Activated gamma-delta T cell treated with Interleukin-2 at 50 U/mL for 16 hours (primary cell): ENCODE measurements at places on chromosomes 1 and 21.

DNA sequence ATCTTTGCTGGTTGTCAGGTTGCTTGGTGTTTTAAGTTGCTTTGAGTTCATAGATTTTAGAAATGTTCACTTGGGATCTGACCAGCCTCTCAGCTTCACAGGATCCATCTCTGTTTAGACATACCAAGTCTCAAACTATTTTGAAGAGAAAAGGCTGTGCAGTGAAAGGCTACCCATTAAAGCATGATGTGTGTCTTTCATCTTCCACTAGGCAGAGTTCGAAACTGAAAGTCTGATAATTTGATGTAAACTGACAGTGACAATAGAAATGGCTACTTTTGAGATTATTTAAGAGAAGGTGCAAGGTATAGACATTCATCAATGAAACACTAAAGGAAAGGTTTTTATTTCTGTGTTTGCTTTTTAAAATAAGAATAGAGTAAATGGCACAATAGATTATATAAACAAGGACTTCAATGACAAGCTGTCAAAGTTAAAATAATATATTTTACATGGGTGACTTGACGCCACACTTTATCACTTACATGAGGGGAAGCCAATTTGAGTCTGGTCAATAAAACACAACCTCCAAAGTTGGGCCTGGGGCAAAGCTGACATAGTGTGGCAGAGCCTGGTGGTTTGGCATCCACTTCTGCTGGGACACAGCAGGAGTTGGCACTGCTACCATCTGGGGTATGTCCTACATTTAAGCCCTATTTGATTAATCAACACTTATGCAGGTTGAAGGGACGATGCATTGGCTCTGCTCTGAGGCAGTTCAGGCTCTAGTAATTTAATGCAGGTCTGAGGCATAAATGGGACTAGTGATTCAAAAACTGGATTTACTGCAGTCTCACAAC, 197.7 kb downstream of the CRB1 start:
- no peak for DNase-seq

DNA sequence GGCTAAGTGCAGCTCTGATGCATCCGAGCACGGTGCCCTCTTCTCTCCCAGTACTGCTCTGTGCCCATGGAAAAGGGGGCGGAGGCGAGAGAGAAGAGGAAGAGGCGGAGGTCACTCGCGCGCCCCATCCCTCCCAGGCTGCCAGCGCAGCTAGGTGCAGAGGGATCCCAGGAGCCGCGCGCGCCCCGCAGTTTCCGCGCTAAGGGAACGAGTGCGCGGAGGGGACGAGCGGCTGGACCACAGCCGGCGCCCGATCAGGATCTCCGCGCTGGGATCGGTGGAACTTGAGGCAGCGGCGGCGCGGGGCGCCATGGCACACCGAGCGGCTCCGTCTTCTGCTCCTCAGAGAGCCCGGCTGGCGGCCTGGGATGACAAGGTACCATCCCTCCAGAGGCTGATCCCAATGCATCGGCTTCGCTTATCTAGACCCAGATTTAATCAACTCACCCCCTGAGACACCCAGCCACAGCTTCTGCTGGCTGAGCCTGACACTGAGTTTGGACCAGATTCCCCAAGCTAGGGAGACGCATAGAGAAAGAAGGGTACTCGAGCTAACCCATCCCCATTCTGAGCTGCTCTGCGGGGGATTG, at the start of gene PTGFR:
Gene PTGFR (plus strand): TSS at position 114 of the 590 bp plus-strand sequence. CDS start 1,770 bp downstream, outside the sequence.
- no peak for DNase-seq

DNA sequence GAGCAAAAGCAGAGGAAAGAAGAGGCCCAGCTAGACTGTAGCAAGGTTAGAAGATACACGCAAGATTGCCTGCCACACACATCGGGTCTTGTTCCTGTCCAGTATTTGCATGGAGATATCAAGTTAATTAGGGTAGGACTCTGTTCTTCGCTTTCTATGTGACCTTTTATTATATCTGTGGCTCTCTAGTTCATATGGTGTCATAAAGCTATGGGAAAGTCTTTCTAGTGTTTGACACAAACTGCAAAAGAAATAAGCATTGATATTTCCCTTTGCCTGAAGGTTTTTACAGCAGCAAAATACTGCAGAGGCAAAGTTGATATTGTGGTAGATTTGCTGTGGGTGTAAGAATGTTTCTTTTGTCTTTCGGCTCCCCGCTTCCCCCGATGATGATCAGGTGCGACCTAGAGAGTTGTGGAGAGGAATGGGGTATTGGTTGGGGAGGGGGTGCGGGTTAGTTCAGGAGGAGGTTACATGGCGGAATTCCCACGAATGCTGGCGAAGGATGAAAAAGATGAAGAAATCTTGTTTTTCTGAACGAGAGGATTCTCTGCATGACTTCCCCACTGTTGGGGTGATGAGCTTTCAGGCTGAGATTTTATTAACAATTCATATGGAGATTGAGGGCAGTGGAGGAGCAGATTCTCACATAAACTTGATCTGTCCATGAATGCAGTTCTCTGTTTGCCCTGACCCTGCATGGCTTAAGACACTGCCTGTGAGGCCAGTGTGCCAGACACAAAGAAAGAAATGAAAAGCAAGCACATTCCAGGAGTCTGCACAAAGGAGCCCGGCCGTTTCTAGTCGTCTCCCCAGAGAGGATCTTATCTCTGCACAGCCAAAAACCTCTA, 550.2 kb downstream of the USP25 start:
- DNase-seq, result no peak

- DNase-seq, result no peak
These were observed 375.3 kb downstream of the DUSP10 start for GRCh38 chr1:221366495-221367110.

GRCh38 chr1:167373986-167374385, 144.3 kb downstream of the CD247 start:
- DNase-seq, result no peak

GRCh38 chr1:101314244-101314643, 77.4 kb downstream of the S1PR1 start:
- no peak for DNase-seq

DNA sequence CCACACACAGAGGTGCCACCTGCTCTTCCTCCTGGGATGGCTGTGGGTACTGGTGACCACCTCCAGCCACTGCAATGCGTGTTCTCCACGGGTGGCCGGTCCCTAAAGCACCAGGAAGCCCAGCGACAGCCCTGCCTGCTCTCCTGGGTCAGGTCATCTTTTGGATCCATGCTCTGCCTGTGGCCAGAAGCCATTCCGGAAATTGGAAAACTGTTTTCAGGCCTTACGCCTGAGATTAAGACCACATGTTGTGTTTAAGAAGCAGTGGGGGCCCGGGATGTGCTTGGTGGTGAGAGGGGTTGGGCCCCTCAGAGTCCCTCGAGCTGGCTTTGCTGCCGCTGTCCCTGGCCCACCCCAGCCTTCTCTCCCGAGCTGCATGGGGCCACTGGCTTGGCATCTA, 150.8 kb downstream of the PEX14 start:
- DNase-seq, result no peak

- no peak for DNase-seq
These were observed 20.4 kb upstream of the SDE2 start for GRCh38 chr1:226019572-226019971.

DNA sequence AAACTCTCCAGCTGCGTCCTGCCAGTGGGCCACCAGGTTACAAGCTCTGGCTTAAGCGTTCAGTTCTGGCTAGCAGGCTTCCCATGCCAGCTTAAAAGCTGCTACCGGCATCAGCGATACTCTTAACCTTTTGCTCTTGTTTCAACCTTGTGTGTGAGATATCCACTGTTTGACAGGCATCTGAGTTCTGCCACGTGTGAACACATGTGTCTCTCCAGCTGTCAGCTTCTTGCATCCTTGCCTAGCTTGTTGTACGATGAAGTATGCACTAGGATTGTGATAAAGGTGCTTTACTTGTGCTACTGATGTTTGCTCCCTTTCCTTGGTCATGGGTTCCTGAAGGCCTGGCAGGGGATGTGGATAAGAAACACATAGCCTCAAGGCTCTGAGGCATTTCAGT, 201.6 kb downstream of the PRDM2 start:
- DNase-seq, result no peak
